H1 (cell line): ENCODE measurements at places on chromosomes 16 and 17. TPM values are rescaled to one million over a fixed set of nuclear protein-coding genes. Genes with fewer than 3 reads are reported as not detected.

GRCh38 chr17:75945211-75945610 is 4.4 kb upstream of the FBF1 start:
- no peaks in the 10 kb centered on the region for H3K27me3 ChIP-seq
- no peak for DNase-seq
- H3K27ac ChIP-seq = no peak overlapping the region
- peaks cover 8% of the 10 kb centered on the region for H3K36me3 ChIP-seq

DNA sequence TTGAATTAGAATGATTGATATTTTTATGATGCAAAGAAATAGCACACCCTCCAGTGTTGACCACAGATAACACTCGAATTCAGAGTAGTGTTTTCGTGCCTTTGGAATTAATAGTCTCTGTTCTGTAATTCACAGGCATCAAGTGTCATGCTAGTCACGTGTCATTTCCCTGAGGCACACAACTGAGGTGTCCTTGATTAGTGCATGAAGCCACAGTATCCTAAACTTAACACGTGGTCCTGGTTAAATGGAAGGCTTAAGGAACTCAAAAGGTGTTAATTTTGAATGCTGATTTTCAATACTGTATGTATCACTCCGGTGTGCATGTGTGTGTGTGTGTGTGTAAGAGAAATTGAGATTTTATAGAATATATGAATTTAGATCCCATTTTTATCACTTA is 625.6 kb downstream of the TMEM114 start:
- no peaks in the 10 kb centered on the region for H3K27me3 ChIP-seq
- no peaks in the 10 kb centered on the region for H3K36me3 ChIP-seq
- H3K27ac ChIP-seq = no peak overlapping the region
- no peak overlapping the region for H3K4me3 ChIP-seq

GRCh38 chr17:20896153-20896649 is 146.6 kb downstream of the USP22 start:
- no peak overlapping the region for H3K4me3 ChIP-seq
- no peaks in the 10 kb centered on the region for H3K27me3 ChIP-seq
- no peaks in the 10 kb centered on the region for H3K4me1 ChIP-seq
- DNase-seq = no peak
- H3K36me3 ChIP-seq = no peaks in the 10 kb centered on the region
- H3K27ac ChIP-seq = no peak overlapping the region

DNA sequence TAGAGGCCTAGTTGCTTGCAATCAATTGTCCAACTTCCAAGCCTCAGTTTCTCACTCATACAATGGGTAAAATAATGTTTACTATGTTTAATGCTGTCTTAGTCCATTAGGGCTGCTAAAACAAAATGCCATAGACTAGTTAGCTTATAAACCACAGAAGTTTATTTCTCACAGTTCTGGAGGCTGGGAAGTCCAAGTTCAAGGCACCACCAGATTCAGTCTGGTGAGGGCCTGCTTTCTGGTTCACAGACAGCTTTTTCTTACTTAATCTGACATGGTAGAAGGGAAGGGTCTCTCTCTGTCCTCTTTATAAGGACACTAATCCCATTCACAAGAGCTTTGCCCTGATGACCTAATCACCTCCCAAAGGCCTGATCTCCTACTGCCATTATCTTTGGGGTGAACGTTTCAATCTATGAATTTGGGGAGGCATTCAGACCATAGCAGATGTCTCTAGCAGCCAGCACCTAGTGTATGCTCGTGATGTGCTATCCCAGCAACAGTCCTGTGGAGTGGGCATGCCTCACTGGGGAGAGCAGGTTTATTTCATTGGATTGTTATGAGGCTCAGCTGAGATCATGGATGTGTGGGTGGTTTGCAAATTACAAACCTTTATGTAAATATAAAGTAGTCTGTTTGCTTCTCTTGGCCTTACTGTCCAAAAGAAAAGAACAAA is 25.2 kb downstream of the YPEL2 start:
- no peak for DNase-seq
- H3K4me3 ChIP-seq = no peak overlapping the region
- peaks cover 7% of the 10 kb centered on the region for H3K4me1 ChIP-seq

GRCh38 chr17:41681776-41682175 is 6.9 kb upstream of the EIF1 start:
- DNase-seq = no peak
- no peak overlapping the region for H3K4me3 ChIP-seq
- H3K27ac ChIP-seq = no peak overlapping the region
- H3K4me1 ChIP-seq = no peaks in the 10 kb centered on the region; the same call in 1 of the 2 replicates
- H3K36me3 ChIP-seq = no peaks in the 10 kb centered on the region
- no peaks in the 10 kb centered on the region for H3K27me3 ChIP-seq

EXOC3L1 gene
- total RNA-seq = 1.3 and 1.7 TPM in 2 replicates

DNA sequence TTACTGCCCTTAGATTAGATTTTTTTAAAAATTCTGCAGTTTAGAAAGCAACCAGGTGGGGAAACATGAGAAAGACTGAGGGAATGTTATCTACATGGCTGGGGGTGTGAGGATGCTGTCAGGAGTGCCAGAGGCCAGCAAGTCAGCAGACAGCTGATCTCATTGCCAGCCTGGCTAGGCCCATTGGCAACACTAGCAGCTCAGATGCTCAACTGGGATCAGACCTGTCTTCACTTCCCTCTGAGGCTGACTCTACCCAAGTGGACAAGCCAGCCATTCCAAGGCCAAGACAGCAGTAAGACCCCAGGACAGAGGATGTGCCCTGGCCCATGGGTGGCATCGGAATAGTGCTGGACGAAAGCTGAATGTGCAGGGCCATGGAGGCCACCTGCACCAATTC is 96.2 kb downstream of the TMEM132E start:
- no peak for DNase-seq
- H3K27ac ChIP-seq = no peak overlapping the region
- peaks cover 3% of the 10 kb centered on the region; the same call in 1 of the 2 replicates for H3K4me1 ChIP-seq
- H3K36me3 ChIP-seq = no peaks in the 10 kb centered on the region
- H3K4me3 ChIP-seq = no peak overlapping the region
- H3K27me3 ChIP-seq = no peaks in the 10 kb centered on the region
